ENCODE measurements at places on chromosomes 7 and 10. TPM values are rescaled to one million over a fixed set of nuclear protein-coding genes. Genes with fewer than 3 reads are reported as not detected.

FBXL13 gene
- 1.9 TPM for total RNA-seq

CYP2C19 gene
- not detected for total RNA-seq

TAS2R3 gene
- 0.73 TPM for total RNA-seq

LIPM gene
- not detected for total RNA-seq

CTTNBP2 gene
- total RNA-seq: 0.10 TPM

FEZF1 gene
- total RNA-seq: not detected

TMEM213 gene
- not detected for total RNA-seq

HOXA2 gene
- total RNA-seq: 0.10 TPM

CRHR2 gene
- total RNA-seq: not detected

SPDYE8 gene
- total RNA-seq: not detected

WEE2 gene
- 0.31 TPM for total RNA-seq

SH2B2 gene
- 9.2 TPM for total RNA-seq

KLF14 gene
- total RNA-seq: under 0.01 TPM

PTF1A gene
- total RNA-seq: not detected

Measured in mononuclear cell (primary cell).